ENCODE measurements at places on chromosomes 5 and 9.

GRCh38 chr5:28234356-28234968 is 1196.1 kb upstream of the CDH9 start:
- no peak for DNase-seq

- DNase-seq, result no peak
Observed at GRCh38 chr5:34501016-34501415, 155.1 kb upstream of the RAI14 start.

DNA sequence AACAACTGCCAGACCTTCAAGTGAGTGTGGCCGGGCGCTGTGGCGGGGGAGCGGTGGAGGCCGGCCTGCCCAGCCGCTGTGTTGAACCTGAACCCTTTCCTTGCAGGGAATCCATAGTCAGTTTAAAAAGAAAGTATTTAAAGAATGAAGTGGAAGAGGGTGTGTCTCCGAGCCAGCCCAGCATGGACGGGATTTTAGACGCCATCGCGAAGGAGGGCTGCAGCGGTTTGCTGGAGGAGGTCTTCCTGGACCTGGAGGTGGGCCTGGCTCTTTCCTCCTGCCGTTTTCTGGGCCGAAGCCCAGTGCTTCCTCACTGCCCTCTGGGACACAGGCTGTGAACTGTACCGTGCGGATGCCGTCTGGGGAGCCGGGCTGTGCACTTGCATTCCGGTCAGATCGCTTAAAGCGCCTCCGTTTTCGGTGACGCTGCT is 19.1 kb downstream of the EXOC3 start:
- DNase-seq, result no peak

DNA sequence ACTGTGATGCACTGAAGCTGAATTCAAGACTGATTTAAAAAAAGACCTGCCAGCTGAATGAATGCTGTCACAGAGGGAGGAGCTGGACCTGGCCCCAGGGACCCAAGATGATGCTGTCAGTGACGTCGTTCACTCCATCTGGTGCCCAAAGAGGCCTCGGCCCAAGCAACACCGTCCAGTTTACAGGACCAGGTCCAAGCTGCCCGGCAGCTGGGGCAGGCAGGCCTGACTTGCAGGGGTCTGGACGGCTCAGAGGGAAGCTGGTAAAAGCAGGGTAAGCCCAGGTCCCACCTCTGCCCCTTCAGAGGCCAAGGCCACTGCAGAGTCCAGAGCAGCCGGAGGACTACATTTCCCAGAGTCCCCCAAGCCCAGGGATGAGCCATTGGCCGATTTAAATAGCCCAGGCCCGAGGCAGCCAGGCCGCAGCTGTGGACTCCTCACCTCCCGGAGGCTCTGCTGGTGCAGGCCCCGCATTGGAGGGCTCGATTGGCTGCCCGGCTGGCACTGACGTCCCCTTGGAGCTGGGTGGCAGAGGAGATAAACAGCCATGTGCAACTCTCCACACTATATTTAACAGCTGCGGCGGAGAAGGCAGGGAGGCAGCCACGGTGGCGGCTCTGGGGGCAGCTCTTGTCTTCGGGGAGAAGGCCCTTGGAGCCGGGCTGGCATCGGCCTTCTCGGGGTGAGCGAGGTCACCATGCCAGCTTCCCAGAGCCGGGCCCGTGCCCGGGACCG is at the start of gene PLPP7:
PLPP7 (plus strand) TSS at position 423 of the 735 bp plus-strand sequence; CDS start at position 698, 275 bp downstream.
- peak; percentile 21 for DNase-seq

GRCh38 chr5:103119070-103119764 is 721 bp downstream of the GIN1 start:
- no peak for DNase-seq

- DNase-seq, result no peak
Observed at GRCh38 chr9:134569626-134570025, 72.0 kb upstream of the COL5A1 start.

DNA sequence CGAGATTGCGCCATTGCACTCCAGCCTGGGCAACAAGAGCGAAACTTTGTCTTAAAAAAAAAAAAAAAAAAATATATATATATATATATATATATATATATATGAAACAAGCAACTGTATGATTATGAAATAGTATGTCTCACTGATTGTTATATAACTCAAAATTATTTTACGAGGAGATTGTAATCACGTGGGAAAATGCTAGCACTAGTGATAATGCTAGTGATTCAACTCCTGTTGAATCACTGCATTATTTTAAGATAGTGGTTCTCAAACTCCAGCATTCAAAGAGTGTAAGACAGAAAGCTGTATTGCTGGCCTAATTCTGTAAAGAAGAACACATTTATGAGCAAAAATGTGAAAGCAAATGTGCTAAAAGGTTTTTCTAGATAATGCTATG is 12.4 kb upstream of the PTPN3 start:
- no peak for DNase-seq

GRCh38 chr5:43315263-43315662 is 2.1 kb upstream of the HMGCS1 start:
- peak; percentile 26 for DNase-seq

- no peak for DNase-seq
Observed at GRCh38 chr9:128011071-128011817, 30.5 kb upstream of the EEIG1 start.

DNA sequence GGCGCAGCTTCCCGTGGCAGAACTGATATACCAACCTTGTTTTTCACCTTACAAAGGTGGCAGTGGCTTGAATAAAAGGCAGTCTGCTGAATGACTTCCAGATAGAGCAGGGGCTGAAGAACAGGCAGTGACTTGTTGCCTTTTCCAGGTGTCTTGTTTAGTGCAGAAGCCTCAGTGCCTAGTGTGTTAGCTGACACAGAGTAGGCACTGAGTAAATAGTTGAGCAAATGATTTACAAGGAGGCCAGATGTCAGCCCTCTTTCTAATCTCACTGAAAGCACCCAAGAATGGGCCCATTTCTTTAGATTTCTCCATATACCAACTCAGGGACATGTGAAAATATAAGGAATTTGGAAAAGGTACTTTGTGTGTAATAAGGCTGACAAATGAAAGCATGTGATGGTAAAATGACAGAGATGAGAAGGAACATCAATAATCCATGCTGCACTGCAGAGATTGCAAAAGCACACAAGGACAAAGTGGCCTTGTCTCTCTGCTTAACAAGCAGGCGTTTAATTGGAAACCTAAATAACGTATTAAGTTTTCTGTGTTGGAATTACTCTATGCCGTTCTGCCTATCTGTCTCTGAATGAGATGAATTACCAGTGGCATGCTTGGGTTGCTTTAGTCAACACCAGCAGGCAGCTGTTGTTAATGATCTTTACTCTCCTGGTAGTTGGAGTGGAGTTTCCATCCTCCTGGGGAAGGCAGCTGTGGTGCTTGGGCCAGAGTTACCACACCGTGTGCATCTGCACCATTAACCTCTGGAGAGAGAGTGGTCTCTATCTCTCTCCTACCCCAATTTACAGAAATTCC is 360.1 kb upstream of the C9orf72 start:
- DNase-seq, result no peak

- DNase-seq, result no peak
Observed at GRCh38 chr5:148778882-148779281, 47.5 kb upstream of the ADRB2 start.

GRCh38 chr5:29387384-29387783 is 1806.1 kb upstream of the CDH6 start:
- no peak for DNase-seq

GRCh38 chr5:180600554-180601041 is 9.3 kb upstream of the SCGB3A1 start:
- no peak for DNase-seq

GRCh38 chr5:41289970-41290464 is 76.7 kb upstream of the C6 start:
- DNase-seq, result no peak

GRCh38 chr5:158701406-158702177 is 398.1 kb downstream of the EBF1 start:
- no peak for DNase-seq

GRCh38 chr9:116726602-116727001 is 39.5 kb downstream of the TRIM32 start:
- no peak for DNase-seq

DNA sequence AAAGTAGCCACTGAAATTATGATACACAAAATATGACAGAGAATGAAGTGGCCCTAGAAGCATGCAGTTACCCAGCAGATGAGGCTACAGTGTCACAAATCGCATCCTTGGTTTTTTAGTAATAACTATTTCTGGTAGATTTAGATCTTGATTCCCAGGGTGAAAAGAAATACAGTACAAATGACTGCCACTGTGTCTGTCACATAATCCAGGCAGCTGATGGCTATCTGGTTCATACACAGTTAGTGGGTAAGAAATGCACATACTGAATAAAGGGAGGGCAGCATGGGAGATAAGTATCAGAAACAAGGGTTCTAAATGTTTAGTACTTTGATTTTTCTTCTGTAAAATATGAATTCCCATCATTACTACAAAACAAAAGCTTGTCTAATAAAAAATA is 41.5 kb downstream of the POC5 start:
- DNase-seq, result no peak

- no peak for DNase-seq
Observed at GRCh38 chr9:85040821-85041465, 371.4 kb downstream of the NTRK2 start.

DNA sequence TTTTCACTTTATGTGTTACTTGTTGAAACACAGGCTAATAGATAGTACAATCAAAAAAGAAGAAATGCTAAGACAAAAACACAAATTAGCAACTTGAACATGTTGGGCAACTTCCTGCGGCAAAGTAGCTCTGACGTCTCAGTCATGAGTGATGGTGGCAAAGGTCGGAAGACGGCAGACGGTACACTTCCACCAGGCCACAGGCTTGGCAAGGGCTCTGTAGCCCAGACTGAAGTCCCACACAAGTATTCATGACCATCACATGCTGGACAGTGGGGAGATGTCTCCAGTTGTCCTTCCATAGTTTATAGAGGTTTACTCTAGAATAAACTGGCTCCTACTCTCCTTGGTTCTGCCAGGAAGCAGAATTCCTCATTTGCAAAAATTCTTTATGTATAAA is 831.3 kb downstream of the MTRR start:
- peak; percentile 87 for DNase-seq

DNA sequence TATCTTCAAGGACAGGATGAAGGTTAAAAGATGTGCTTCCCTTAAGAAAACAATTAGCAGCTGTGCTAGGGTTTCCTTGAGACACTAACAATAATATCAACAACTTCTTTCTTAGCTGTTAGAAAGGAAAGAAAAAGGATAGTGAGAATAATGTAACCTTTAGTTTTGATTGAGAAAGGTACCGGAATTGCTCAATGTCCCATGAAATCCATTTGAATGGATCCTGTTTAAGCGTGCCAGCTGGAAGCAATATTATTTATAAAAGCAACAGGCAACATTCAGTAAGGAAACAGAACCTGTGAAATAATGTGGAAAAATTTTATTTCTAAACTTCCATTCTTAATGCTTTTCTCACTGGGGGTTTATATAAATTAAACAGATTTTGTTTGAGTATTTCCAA is 120.9 kb downstream of the CCDC192 start:
- no peak for DNase-seq

- no peak for DNase-seq
Observed at GRCh38 chr5:35484241-35484640, 133.4 kb upstream of the SPEF2 start.

DNA sequence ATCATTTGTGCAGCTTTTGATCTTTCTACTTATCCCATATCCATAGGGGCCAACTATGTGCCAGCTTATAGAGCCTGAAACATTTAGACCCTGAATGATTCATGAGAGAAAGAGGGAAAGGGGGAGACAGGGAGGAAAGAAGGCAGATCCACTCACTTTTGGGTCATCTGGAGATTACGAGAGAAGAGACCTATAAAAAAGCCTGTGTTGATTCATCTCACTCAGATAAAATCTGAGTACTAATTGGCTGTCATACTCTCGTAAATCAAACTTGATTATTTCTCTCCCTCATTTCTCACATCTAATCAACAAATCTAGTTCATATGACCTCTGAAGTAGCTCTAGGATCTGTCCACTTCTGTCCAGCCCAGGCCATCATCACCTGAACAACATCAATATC is 137.1 kb downstream of the ARL15 start:
- no peak for DNase-seq

GRCh38 chr9:117081641-117082317 is 333.1 kb downstream of the ASTN2 start:
- DNase-seq, result no peak

- peak; percentile 54 for DNase-seq
Observed at GRCh38 chr5:113663879-113664541, 150.5 kb downstream of the YTHDC2 start.

DNA sequence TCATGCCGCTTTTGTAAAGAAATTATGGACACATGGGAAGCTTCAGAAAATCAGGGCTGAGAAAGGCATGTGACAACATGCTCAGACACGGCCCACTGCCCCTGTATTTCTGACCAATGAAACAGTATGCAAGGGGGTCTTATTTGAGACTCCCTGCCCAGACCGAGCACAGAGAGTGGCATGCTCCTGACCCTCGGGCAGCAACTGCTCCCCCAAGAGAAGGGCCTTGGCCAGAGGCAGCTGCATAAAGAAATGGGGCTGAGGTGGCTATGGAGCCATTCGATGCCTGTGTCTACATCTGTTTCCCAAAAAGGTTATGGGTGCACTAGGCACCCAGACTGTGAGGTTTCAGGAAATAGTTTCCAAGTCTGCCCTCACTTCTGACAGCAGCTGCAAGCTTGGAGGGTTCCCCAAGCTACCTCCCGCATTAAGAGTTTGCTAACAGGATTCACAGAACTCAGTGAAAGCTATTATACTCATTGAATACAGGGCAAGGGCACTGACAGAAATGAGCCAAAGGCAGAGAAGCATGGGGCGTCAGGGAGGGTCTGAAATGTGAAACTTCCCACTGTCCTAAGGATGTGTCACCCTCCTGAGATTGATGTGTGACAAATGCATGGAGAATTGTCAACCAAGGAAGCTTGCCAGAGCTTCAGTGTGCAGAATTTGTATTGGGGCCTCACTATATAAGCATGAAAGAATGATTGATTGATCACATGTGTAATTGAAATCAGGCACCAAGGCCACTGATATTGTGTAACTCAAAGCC is 94.3 kb downstream of the DAP start:
- no peak for DNase-seq

DNA sequence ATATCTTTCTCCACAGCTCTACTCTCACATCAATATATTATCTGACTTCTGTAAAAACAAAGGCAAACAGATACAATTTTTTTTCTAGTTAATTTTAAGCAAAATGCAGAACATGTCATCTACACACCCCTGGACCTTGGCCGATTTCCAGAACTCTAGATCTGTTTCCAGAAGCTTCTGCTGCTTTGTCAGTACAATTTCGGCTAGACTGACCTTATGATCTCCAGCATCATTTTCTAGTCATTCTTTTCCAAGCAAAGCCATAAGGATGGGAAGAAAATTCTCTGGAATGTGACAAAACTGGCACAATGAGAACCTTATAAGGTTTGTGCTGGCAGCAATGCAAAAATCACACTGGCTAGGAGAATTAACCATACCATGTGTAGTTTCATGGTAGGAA is 132.8 kb upstream of the MPDZ start:
- DNase-seq, result no peak

- peak; percentile 60 for DNase-seq
Observed at GRCh38 chr5:103375350-103375749, 116.8 kb downstream of the MACIR start.

Data from mesenchymal stem cell (in vitro differentiated cells and primary cell).